Hematopoietic multipotent progenitor cell treated with erythropoietin and hydrocortisone succinate and interleukin-3 and kit ligand, for 6 days (in vitro differentiated cells): ENCODE measurements at places on chromosomes 5 and 9.

GRCh38 chr5:153879596-153879995, 159.1 kb downstream of the FAM114A2 start:
- no peak for DNase-seq

- no peak for DNase-seq
Measured at GRCh38 chr9:91766315-91767069, 183.5 kb downstream of the ROR2 start.

- DNase-seq, result no peak
Measured at GRCh38 chr9:130885484-130886375, 10.9 kb downstream of the QRFP start.

- no peak for DNase-seq
Measured at GRCh38 chr5:84113246-84114105, 271.2 kb downstream of the EDIL3 start.

DNA sequence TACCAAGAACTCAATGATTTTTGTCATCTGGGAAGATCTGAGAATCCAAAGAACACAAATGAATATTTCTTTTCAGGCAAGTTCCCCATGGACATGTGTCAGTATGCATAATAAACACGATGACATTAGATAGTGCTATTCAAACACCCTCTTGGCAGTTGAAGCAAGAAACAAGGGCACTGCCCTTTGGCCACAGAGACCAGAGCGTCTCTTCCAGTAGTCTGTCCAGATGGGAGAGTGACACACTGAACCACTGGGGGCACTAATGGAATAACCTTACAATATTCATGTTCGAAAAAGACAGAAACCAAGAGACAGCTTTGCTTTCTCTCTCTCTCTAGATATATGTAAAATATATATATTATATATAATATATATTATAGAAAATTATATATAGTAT, 301.9 kb downstream of the CTNND2 start:
- DNase-seq, result peak; percentile 2

GRCh38 chr5:154782812-154783592, 27.8 kb downstream of the LARP1 start:
- DNase-seq, result no peak

DNA sequence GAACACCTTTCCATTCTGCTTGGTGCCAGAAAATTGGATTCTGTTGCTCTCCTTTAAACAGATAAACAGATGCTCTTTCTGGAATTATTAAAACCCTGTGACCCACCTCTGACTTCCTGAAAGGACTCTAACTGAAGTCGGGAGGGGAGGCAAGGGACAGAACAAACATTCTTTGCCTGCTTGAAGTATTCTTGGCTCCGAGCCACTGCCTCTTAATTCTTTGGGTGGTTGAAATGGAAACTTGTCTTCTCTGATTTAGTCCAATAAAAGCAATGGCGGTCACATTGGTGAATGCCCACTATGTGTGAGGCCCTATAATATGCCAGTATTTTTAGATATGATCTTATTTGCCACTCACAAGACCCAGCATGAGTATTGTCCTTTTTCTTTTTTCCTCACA, 236.8 kb downstream of the SLIT3 start:
- DNase-seq, result no peak

GRCh38 chr9:95373782-95374487, 56.4 kb upstream of the FANCC start:
- no peak for DNase-seq

- no peak for DNase-seq
Measured at GRCh38 chr5:78573318-78573717, 75.3 kb downstream of the LHFPL2 start.

GRCh38 chr5:172050080-172050479, 43.6 kb upstream of the FBXW11 start:
- no peak for DNase-seq

DNA sequence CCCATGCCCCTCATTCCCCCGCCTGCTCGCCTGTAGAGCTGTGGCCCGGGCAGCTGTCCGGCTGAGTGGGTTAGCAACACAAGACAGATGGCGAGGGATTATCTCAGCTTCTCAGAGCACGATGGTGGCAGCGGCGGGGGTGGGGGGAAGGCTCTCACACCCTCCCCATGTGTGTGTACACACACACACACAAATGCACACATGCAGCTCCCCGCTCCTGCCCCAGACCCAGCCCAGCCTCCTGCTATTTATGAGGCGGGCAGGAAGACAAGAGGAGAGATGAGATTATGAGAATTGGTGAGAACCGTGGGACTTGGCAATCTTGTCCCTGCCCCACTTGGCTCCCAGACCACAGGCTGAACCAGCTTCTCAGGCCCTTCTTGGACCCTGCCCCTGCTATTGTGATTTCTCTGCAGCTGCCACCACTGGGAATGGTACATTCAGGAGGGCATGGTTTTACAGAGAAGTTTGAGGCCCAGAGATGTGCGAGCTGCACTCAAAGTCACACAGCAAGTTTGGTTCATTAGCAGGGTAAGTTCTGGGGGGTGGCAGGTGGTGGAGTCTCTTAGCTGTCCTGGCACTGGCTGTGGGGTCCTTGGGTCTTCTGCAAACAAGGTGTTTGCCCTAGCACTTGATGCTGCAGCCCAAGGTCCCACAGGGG, 51.0 kb upstream of the PSD2 start:
- no peak for DNase-seq

DNA sequence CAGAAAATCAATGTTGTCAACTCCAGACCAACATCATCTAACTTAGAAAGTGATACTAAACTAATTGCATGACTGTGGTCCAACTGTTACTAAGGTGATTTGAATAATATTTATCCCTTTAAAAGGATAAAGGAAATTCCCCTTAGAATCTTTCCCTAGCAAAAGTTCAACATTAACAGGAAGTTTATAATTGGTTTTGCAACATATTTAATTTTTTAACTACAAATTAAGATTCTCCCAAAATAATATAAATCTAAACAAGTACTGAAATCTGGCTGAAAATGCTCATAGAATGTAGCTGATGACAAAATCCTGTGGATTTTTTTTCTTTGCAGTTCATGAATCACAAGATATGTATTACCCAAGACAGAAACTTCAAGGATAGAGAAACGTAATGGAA, 151.4 kb downstream of the LPAR1 start:
- no peak for DNase-seq

DNA sequence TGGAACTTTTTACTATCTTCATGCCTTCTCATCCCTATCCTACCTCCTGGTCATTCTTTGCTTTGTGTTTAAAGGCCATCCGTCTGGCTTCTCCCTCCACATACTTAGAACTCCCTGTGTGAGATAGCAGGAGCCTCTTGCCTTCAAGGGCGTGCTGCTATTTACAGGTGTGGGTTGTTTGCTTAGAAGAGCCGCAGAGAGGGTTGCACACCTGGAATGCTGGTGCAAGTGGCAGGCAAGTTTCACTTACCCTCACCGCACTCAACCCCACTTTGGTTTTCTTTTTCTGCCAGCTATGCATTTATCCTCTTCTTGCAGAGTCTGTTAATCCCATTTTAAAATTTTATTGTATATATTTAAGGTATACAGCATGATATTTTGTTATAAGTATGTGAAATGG, 12.6 kb downstream of the SKP2 start:
- no peak for DNase-seq

DNA sequence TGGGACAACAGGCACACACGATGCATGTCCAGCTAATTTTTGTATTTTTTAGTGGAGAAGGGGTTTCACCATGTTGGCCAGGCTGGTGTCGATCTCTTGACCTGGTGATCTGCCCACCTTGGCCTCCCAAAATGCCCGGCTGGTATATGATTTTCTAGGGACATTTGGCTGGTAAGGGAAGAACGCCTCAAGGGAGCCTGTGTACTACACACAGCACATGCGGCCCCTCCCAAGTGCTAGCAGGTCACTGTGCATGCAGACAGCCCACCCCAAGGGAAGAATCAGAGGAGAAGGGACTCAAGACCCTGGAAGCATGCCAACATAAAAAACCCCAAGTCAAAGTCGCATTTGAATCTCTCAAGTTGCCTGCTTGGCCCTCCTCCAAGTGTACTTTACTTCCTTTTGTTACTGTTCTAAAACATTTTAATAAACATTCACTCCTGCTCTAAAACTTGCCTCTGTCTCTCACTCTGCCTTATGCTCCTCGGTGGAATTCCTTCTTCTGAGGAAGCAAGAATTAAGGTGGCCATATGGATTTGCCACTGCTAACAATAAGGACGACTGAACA, 24.3 kb upstream of the OTULINL start:
- DNase-seq, result peak; percentile 32

GRCh38 chr5:62260513-62260912, 45.5 kb upstream of the KIF2A start:
- DNase-seq, result peak; percentile 57

GRCh38 chr5:169591636-169592035, 8.1 kb downstream of the SPDL1 start:
- DNase-seq, result no peak

GRCh38 chr9:4987961-4988421, 2.9 kb downstream of the JAK2 start:
- peak; percentile 96 for DNase-seq

- no peak for DNase-seq
Measured at GRCh38 chr9:27836661-27837401, 263.6 kb upstream of the C9orf72 start.

DNA sequence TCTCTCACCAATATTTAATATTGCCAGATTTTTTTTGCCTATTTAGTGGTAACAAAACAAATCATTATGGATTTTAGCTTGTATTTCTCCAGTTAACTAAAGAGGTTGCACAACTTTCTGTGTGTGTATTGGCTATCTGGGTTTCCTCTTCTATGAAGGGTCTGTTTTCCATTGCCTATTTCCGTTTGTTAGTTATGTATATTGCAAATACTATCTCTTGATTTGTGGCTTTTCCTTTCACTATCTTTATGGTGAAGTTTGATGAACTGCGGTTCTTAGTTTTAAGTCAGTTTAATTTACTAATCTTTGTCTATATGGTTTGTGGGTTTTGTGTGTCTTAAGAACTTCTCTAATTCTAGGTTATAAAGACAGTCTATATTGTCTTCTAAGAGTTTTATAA, 136.3 kb downstream of the CEP120 start:
- no peak for DNase-seq

DNA sequence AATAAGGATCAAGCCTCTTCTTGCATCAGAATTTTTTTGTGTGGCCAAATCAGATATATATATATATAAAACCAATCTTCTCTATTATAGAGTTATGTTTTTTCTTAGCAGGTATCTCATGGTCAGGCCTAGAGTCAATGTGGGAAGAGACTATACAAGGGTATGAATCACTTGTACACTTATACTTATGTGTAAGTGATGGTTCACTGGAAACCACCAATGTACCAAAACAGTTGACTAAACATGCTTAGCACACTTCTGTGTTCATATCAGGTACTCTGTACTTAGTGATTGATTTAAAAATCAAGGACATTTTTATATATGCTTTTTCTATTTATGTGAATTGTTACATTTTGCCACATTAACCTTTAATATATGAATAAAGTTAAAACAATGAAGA, 92.6 kb downstream of the CWC27 start:
- DNase-seq, result no peak

- no peak for DNase-seq
Measured at GRCh38 chr9:26125693-26126092, 447.4 kb upstream of the TUSC1 start.

DNA sequence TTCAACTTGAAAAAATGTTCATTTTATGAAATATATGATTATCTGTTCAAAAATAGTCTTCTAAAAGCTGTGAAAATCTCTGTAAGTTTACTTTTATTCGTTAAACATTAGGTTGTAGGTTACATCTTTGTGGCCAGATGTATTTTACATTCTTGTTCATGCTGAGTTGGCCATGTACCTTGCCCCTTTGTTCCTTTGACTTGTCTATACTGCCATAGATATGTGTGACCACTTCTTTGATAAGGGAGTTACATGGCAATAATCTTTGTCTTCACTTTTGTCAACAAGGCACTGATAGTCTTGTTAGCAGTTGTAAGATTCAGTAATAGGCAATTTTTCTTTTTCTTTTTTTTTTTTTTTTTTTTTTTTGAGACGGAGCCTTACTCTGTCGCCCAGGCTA, 15.9 kb downstream of the SEC24A start:
- no peak for DNase-seq

- no peak for DNase-seq
Measured at GRCh38 chr9:126421567-126422428, 95.2 kb downstream of the MVB12B start.

DNA sequence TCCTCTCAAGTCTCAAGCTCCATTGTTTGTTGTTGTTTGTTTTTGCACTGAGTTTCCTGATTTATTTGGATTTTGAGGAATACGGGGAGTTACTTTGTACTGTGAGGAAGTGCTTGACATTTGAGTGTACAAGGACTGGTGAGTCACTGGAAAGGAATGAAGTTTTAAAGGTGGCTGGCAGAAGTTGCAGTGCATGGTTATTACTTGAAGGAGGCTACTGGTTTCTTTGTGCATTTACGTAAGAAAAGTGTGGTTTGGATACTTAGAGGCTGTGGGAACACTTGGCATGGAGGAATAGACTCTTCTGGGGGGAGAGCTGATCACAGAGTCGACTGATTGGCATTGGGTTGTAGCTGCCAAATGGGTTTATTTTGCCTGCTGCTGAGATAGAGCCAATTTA, 919.0 kb downstream of the TAF11L14 start:
- no peak for DNase-seq

DNA sequence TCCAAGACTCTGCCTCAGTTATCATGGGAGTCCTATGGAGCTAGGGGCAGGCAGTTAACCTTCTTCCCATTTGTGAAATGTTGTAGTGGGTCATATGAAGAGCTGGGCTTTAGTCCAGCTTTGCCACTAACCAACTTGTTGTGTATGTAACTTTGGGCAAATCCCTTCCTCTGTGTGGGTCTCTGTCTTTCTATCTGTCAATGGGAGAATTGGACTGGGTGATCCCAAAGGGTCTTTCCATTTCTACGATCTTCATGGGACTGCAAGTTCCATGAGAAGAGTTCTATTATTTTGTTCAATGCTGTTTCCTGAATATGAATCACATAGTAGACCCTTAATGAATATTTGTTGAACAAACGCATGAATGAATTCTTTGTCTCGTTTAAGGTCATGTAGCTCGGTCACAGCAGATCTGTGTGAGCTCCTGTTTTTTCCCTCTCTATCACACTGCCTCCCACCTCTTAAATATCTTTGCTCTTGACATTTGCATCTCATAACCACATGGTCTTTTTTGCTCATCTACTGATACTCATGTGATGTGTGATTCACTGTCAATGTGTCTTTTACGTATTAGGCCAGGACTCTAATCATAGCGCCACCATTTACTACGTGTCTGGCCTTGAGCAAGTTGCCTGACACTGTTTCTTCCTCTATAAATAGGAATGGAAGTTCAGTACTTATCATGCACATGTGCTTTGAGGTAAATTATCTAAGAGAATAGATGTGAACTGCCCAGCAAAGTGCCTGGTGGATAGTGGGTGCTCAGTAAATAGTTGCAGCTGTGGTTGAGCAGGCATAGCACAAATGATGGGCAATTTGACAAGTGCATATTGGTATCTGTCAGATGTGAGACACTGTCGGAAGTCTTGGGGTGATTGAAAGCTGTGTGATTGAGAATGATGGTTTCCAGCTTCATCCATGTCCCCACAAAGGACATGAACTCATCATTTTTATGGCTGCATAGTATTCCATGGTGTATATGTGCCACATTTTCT, 37.4 kb downstream of the PTTG1 start:
- DNase-seq, result no peak

DNA sequence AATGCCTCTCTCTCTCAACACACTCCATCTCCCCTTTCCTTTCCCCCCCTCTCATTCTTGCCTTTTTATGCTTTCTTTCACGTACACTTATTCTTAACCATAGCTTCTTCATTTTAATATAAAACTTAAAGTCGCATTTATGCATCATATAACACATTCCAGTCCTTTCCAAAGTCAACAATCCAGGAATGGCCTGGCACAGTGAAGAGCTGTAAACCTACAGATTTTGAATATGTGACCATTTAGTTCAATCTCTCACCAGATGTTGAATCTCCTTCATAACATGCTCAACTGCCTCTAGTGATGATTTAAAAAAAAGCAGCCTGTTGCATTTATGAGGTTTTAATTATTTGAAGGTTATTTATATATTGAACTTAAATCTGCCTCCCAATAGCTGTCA, 186.2 kb upstream of the GRAMD2B start:
- DNase-seq, result no peak
